ENCODE measurements at places on chromosomes 2 and 18.

- DNase-seq, result no peak
Measured at GRCh38 chr2:236622660-236623059, 53.0 kb downstream of the ACKR3 start.

GRCh38 chr18:2917259-2918047, 70.6 kb downstream of the EMILIN2 start:
- peak; percentile 60 for DNase-seq

DNA sequence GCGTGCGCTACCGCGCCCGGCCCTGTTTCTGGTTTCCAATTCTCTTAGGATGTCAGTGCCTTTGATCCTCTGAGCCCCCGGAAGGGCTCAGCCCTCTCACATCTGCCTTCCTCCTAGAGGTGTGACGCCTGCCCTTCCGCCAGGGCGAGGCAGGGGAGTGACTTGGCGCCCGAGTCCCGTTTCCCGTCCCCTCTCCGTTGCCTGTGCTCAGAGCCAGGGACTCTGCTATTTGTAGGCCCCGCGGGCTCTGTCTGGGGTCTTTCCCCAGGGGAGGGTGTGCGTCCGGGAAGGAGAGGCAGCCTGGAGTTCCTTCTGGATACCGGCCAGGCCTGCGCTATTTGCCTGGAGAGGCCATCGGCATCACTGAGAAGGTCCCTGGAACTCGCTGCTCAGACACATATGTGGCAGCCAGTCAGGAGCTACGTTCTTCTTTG, 103.7 kb upstream of the TAF1B start:
- DNase-seq, result no peak

- DNase-seq, result no peak
Measured at GRCh38 chr2:109247812-109248211, 118.8 kb downstream of the SH3RF3 start.

- DNase-seq, result no peak
Measured at GRCh38 chr2:234949762-234950434, 1.9 kb upstream of the SH3BP4 start.

GRCh38 chr2:47554311-47554905, 151.5 kb downstream of the MSH2 start:
- no peak for DNase-seq

DNA sequence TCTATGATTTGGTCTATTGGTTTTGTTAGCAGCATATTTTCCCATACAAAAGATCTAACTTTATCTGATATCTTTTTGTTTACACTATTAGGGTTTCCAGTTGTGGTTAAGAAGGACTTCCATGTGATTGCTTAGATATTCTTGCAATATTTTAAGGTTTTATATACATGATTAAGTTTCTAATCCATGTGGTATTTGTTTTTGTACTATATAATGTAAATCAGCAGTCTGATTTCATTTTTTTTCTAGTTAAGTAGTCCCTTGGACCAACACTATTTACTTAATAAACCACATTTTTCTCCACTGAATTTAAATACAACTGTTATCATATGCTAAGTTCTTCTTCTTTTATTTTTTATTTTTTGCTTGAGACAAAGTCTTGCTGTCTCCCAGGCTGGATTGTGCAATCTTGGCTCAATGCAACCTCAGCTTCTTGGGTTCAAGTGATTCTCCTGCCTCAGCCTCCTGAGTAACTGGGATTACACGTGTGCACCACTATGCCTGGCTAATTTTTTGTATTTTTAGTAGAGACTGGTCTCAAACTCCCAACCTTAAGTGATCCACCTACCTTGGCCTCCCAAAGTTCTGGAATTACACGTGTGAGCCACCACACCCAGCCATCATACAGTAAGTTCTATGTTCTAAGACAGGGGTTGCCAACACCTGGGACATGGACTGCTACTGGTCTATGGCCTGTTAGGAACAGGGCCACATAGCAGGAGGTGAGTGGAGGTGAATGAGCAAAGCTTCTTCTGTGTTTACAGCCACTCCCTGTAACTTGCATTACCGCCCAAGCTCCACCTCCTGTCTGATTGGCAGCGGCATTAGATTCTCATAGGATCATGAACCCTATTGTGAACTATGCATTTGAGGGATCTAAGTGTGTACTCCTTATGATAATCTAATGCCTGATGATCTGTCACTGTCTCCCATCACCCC, 58.5 kb upstream of the RAB27B start:
- no peak for DNase-seq

DNA sequence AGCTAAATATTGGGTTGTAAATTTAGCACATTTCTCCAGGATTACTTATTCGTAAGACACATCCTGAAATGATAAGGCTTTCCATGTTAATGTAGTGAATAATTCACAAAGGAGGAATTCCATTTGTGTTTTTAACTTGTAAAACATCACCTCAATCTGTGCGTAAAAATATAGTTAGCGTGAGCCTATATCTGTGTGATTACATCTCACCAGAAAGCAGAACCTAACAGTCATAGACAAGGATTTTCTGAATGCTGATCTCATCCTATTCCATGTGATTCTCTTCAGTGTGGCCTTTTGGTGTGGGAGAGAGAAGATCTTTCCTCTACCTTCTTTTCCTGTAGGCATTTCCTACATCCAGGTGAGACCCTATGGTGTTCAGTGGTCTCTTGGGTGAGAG, 263.2 kb upstream of the RASGRP3 start:
- no peak for DNase-seq

- no peak for DNase-seq
Measured at GRCh38 chr2:129479892-129480291, 499.6 kb upstream of the RAB6C start.
